ENCODE measurements at places on chromosomes 12 and 14. TPM values are rescaled to one million over a fixed set of nuclear protein-coding genes. Genes with fewer than 3 reads are reported as not detected.
A peak's percentile ranks its signal among the peaks of the same experiment; 100 is the strongest.

DNA sequence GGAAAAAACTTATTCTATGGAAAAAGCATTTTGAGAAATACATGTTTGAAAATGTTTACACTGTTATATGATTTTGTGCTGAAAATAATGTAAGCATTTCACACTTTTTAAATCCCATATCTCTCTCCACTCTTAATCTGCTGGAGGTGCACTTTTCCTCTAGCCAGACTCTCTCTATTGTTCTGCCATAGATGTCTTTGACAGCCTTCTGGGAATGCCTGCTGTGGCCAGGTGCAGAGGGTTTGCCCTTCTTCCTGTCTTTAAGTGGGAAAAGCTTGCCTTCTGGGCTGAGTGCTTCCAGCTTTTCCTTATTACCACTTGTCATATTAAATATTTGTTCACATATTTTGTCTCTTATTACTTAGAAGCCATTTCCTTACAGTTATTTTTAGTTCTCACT, 60.1 kb upstream of the PPM1H start:
- no peak for DNase-seq

DNA sequence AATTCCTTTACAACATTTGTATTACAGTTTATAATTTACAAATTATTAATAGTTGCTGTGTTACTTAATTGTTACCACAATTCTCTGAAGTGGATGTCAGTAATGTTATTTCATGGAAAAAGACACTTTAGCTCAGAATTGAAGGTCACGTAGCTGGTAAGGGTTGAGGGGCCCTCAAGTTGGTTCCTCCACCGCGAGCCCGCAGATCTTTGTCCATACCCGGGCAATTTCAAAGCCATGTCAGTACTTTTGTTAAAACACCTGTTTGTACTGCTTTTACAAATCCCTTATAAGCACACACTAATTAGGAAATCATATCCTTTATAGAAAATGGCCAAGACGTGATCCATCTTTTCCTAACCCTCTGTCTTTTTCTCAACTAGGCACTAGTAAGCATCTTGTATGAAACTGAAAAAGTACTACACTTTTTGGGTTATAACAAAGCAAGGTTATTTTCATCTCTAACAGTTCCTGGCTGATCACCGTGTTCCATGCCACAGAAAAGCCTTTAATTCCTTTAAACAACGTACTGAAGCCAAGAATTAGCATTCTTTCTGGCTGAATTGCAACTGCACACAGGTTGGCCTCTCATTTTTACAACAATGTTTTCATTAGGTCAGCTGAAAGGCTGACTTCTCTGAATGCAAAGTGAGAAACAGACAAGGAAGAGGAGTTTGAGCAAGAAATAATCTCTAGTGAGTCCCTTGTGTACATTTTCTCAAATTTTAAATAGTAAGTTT, 76.1 kb downstream of the CNTN1 start:
- no peak for DNase-seq

DNA sequence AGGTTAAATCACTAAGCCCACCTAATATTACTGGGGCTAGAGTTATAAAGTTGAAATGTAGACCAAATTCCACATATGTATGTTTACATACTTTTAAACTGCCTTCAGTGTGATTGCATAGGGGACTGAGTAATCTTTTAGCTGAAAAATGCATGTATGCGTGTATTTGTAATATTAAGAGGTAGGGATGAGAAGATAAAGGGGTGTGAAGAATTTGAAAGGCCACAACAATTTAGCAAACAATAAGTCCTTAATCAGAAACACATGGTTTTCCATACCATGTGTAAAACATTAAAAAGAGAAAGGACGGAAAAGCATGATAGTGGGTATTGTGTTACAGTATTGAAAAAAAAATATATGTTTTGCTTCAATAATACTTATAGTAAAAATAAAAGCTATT, 919.9 kb upstream of the FLRT2 start:
- DNase-seq = no peak

DNA sequence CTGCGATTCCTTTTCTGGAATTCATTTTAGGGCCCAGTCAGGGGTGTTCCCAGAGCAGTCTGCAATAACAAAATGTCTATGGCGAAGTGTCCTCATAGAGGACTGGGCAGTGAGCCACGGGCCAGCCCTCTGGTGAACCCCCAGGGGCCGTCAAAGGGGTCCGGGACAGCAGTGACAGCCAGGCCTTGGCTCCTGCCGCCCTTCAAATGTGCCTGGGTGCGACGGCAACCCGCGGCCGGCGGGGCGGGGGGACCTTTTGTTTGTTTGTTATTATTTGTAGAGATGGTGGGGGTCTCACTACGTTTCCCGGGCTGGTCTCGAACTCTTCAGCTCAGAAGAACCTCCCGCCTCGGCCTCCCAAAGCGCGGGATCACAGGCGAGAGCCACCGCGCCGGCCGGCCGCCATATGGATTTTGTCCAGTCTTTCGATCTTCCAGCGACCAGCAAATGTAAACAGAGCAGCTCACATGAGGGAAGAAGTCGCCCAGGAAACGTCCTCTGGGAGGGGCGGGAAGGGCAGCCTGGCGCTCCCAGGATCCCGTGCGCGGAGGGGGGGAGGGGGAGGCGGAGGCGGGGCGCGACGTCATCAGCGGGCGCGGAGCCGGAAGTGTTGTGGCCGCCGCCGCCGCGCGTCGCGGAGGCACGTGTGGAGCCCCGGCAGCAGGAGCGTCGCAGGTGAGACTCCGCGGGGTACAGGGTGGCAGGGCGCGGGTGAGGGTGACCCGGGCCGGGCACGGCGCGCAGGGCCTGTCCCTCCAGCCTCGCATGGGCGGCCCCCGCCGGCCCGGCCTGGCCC, at the start of gene TRMT61A:
TSS of gene TRMT61A (plus strand) at position 610 of the 796 bp plus-strand sequence. CDS start 783 bp downstream, outside the sequence.
- DNase-seq = peak; percentile 97

- no peak for DNase-seq
These were observed 49.5 kb upstream of the PIWIL1 start for GRCh38 chr12:130288206-130288605.

- DNase-seq = no peak
These were observed 57.5 kb downstream of the MAP1LC3B2 start for GRCh38 chr12:116616536-116617248.

DNA sequence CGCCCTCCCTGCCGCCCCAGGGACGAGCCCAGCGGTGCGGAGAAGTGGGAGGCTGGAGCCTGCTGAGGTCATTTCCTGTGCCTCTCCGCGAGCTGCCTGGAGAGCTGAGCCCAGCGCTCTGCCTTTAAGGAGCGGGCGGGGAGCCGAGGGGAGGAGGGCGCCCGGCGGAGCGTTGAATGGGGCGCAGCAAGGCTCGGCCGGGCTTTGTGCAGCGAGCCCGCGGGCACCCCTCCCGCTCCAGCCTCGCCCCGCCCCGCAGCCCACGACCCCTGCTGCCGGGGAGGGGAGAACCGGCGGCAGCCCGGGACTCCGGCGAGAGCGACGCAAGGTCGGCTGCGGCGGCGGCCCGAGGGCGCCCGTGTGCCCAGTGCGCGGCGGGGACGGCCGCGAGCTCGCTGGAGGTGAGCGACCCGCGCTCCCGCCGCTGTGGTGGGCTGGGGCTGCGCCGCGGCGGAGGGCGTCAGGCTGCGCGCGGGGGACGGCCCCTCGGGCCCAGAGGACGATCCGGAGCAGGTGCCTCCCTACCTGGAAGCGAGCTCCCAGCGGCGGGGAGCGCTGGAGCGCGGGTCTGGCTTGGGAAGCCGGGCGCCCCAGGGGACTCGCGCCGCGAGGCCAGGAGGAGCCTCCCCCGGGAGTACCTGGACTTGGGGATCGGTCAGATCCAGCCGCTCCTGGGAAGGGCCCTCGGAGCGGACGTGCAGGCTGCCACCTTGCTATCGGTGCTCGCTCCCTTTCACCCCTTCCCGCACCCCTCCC, at the start of gene PLEKHH1:
TSS of gene PLEKHH1 (plus strand) at position 293 of the 756 bp plus-strand sequence. CDS start 8,578 bp downstream, outside the sequence.
- peak; percentile 94 for DNase-seq

DNA sequence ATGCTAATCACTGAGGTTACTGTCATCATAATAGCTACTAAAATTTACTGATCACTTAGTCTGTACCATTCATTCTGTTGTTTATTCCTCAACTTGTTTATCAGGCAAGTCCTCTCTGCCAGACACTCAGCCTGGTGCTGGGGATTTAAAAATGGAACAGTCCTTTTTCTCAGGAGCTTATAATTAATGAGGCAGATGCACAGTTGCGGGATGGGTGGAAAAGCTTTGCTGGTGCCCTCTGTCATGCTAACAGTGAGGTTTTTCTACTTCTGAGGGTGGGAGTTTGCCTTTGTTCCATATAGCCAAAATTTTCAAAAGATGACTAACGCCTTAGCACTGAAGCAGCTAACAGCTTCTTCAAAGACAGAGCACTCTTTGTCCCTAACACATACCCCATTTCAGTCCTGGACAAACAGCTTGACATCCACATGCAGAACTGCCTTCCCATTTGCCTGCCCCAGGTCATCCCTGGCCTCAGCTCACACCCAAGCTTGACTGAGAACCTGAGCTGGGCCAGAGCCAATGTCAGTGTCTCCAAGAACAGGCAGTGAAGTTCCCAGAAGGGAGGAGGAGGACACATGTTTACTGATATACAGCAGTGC, 30.8 kb upstream of the HSPB8 start:
- DNase-seq = no peak

DNA sequence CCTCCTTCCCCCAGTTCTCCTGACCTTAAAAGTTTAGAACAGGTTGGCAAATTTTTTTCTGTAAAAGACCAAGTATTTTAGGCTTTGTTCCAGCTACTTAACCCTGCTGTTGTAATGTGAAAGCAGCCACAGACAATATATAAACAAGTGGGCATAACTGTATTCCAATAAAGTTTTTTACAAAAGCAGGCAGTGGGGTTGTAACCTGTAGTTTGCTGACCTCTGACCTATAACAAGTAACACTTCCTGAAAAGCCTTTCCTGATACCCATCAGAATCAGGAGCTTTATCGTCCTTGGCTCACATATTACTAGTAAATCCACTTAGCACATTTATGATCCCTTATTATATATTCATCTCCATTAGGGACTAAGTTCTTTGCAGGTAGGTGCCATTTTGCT, 13.1 kb upstream of the SMARCC2 start:
- no peak for DNase-seq

Gene GRIP1
- not detected for total RNA-seq

All from stomach (tissue), 19 donors.